ENCODE measurements at places on chromosomes 16 and 17.

GRCh38 chr16:68719993-68720489, 17.1 kb upstream of the CDH1 start:
- DNase-seq, result no peak

DNA sequence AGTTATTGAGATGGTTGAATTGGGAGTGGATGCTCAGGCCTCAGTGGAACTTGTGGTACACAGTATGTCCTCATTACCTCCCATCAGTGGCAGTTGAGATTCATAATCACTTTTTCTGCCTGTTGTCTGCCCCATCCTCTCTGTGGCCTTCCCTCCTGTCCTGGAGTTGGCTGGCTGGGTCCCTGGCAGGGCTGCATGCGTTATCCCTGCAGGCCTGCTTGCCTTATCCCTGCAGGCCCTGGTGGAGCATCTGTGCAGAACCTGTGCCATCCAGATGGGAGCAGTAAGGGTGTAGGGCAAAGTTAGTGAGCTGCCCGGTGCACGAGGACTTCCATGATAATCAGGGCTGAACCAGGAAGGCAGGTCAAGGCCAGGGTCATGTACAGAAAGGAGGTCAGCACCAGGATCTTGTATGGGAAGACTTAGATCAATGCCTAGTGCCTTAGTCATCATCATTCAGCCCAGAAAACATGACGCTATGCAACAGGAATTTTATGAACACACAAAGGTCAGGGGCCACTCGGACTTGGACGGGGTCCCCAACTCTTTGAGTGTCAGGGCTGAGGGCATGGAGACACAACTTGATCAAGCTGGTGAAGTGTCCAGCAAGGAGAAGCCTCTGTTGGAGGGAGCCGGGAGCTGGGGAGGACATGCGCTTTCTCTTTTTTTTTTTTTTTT, 47.2 kb downstream of the ABCC1 start:
- DNase-seq, result no peak

DNA sequence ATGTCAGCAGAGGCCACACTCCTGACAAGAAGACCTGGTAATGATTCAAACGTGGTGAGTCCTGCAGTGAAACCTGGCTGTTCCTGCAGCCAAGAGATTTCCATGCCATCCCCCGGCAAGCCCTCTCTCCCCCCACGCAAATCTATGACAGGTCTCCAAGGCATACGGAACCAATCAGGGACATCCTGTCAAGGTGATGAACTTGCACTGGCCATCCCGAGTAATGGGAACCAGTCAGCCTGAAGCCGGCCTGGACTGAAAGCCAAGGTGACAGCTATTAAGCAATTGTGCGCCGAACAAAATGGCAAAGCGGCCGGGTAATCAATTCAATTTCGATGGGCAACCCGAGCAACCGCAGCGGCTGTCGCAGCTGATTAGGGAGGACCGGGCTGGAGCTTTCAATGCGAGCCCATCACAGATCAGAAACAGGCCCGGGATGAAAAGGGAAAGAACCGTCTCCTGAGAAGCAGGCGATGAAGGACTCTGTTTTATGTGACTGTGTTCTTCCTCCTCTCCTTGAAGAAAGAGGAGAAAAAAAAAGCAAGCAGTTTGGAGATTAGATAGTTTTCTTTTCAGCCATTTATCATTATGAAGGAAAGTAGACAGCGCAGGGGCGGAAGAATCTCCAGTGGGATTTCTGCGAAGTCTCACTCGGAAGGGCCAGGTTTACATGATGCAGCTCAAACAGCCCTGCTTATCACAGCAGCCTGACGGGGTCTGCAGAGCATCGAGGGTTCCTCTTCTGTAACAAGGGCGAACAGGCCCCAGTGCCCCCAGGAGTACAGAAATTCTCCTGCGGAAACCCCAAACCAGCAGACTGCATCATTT, 35.2 kb downstream of the TBX4 start:
- DNase-seq, result no peak

- no peak for DNase-seq
Measured at GRCh38 chr16:79537584-79537983, 63.0 kb downstream of the MAF start.

- no peak for DNase-seq
Measured at GRCh38 chr16:86528061-86528929, 18.0 kb downstream of the FOXF1 start.

DNA sequence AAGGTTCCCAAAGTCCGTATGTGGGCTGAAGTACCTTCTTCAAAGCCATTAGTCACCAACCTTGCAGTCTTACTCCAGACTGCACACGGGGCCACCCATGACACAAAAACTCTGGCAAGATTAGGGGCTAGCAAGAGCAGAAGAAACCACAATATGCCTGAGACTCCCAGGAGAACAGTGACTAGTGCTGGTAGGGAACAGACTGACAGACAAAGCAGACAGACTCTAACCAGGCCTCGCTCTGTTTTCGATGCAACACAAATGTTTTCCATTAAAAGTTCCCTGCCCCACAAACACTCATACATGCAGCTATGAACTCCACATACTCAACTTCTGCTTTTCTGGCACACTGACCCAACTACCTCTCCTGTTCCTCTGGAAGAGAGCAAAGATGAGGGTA, 102.2 kb downstream of the HIC1 start:
- DNase-seq, result no peak

GRCh38 chr17:329784-330420, 22.7 kb downstream of the RPH3AL start:
- no peak for DNase-seq

- DNase-seq, result no peak
Measured at GRCh38 chr17:81471818-81472456, 40.7 kb downstream of the ACTG1 start.

GRCh38 chr17:70080541-70081347, 5.7 kb downstream of the KCNJ16 start:
- DNase-seq, result no peak

DNA sequence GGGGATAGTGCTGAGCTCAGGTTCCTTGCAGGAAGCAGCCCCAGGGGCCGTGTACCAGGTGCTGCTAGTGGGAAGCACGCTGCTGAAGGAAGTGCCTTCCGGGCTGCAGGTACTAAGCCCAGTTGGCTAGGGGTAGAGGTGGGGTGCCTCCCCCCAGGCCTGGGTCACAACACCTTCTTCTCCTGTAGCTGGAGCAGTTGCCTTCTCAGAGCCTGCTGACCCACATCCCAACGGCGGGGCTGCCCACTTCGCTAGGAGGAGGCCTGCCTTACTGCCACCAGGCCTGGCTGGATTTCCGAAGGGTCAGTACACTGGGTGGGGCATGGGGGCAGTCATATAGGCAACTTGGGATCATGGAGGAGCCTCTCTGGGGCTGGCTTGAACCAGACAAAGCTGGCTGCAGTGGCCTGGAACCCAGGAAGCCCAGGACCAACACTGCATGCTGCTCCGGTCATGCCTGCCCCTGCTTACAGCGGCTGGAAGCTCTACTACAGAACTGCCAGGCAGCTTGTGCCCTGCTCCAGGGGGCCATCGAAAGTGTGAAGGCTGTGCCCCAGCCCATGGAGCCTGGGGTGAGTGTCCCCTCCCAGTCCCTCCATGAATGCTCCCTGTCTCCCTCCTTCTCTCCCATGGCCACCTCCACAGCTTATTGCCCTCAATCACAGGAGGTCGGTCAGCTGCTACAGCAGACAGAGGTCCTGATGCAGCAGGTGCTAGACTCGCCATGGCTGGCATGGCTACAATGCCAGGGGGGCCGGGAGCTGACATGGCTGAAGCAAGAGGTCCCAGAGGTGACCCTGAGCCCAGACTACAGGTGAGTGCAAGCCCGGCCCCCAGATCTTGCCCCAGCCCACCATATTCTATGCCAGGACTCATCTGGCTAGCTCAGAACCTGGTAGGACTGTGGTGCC, 2.5 kb downstream of the PLEKHG4 start:
- no peak for DNase-seq

DNA sequence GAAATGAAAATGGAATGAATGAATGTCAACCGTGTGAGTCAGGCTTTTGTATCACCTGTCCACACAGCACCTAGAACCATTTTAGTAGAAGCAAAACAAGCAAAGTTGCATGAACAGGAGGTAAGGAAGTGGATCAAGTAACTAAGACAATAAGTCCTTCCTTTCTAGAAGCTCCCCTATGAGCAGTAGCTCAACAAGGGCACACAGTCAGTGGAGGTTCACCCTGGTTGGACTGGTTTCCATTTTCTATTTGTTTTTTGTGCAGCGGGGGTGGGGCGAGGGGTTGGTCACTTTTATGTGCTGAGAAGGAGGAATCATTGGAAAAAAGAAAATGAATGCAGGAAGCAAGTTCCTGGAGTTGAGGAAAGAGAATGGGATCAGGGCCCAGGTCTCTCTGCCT, 4.0 kb upstream of the HSBP1 start:
- no peak for DNase-seq

- DNase-seq, result no peak
Measured at GRCh38 chr17:81239714-81240555, 817 bp downstream of the NDUFAF8 start.

DNA sequence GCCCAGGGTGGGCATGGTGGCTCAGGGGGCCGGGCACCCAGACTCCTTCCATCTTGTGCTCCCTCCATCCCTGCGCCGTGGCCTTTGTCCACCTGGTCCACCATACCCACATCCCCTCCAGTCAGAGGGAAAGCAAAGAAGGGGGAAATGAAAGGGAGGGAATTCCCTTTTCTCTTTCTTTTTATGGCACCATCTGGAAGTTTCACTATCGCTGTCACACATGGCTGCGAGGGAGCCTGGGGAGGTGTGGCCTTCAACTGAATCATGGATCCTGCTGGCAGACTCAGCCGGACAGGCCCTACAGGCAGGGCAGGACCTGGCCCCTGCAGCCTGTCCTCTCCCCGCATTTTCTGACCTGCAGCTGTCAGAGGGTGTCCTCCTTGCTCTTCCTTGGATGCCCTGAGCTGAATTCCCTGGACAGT, 6.2 kb downstream of the SLC12A3 start:
- DNase-seq, result no peak

GRCh38 chr17:77388384-77389306, 247.9 kb downstream of the SEC14L1 start:
- DNase-seq, result no peak

- DNase-seq, result no peak
Measured at GRCh38 chr17:81924557-81925532, 2.7 kb downstream of the MAFG start.

GRCh38 chr17:31388770-31389656, 2.5 kb upstream of the RAB11FIP4 start:
- DNase-seq, result no peak

DNA sequence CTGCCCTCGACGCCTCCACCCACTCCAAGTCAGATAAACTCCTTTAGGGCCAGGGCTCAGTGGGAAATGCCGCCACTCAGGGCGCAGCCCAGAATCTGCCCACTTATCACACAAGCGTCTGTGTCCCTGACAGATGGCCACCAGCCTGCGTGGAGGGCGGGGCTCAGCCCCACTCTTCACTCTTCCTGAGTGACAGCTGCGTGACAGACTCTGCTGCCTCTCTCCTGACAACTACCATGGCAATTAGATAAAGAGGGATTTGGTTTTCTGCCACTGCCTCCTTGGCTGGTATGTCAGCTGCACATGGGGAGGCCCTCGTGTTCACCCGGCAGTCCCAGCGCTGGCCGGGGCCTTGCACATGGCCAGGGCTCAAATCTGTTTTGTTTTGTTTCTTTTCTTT, 96.2 kb downstream of the RTN4RL1 start:
- no peak for DNase-seq

GRCh38 chr17:50562242-50563091, 2.0 kb downstream of the CACNA1G start:
- no peak for DNase-seq

DNA sequence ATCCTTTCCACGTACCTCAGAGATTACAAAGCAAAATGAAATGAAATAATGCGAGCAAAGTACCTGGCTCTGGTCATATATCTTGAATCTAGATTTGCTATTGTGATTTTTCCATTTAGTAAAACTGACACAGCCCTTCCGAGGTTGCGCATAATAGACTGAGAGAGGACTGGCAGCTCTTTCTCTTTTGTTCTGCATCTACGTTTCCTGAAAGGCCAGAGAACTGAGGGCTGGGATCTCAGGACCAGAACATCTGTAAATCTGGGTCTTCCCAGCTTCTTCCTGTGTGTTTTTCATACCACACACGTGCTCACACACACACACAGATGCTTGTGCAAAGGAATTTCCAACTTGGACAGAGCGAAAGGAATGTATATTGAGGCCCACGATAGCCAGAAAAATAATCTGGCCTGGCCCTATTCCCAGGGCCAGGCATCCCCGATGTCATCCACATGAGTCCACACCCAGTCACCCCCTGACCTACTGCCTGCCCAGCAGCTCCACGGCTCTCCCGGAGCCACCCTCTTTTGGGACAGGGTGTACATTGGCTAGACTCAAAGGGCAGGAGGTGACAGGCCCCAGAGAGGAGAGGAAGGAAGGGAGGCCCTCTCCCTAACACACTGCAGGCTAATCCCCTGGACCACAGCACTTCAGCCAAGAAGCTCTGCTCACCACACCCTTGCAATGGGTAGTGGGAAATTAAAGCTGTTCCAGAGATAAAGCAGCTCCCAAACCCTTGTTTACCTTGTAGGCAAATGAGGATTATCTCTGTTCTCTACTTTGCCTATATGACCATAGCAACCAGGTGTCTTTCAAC, 41.8 kb downstream of the NOL11 start:
- DNase-seq, result no peak

DNA sequence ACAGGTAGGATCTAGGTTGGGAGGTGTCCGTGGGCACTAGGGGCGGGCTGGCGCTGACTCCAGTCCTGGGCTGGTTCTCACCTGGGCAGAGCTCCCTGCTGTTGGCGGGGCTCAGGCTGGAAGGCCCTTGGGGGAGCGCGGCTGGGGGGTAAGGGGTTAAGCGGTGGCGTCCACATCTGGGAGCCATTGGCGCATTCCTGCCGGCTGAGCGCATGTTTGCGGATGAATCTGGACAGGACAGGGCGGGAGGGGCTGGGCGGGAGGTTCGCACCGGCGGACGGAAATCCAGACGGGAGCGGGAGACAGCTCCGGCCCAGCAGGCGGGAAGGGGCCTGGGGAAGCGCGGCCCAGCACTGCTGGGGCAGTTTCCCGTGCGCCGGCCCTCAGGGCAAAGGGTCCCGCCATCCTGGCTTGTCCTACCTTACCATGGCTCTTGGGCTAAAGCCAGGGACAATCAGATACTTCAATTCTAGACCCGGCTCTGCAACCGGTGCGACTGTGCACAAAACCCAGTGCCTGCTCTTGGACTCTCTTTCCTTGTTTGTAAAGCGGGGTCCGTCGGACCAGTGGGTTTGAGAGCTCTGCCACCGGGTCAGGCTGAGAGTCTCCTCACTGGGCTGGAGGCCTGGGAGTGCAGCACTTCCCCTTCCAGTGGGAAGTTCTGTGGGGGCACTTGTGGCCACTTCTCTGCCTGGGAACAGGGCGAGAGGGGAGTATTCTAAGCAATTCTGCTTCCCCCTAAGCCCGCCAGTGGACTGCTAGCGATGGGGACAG, 7.8 kb downstream of the RARA start:
- DNase-seq, result no peak

GRCh38 chr17:82787081-82787848, 35.4 kb downstream of the TBCD start:
- no peak for DNase-seq

- no peak for DNase-seq
Measured at GRCh38 chr16:20887207-20887606, 13.0 kb downstream of the DCUN1D3 start.

- DNase-seq, result no peak
Measured at GRCh38 chr16:51936846-51937245, 610.1 kb downstream of the TOX3 start.
